ENCODE measurements at places on chromosomes 1 and 21.

DNA sequence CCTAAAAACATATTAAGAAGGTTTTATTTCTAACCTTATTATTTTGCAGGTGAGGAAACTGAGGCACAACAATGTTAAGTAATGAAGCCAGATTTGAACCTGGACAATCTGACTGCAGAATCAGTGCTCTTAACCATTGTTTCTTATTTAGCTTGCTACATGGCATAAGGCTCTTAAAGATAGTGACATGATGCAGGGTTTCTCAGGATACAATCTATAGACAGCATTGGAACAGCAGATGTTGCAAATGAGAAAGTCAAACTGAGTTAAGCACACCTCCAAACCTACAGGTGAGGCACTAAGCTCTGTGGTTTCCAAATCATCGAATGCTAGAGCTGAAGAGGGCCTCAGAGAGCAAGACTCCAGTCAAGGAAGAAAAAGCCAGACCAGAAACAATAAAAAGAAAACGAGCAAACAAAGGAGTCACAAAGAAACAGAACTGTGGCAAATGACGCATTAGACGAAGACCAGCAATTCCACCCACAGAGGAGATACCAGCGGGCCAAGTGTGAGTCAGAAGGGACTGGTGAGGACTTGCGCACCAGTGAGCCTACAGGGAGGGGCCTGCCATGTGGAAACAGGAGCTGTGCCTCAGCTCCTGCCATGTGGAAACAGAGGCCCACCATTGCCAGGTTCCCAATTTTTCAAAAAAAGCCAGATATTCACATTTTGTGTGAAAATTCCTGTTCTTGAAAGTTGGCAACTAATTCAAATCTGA lies 14.4 kb downstream of the CD58 start:
- DNase-seq = no peak

GRCh38 chr21:38151021-38151645 lies 105.7 kb upstream of the KCNJ15 start:
- DNase-seq = no peak

GRCh38 chr1:104856518-104856917 lies 1106.8 kb downstream of the AMY1C start:
- no peak for DNase-seq

- no peak for DNase-seq
Measured at GRCh38 chr1:240515505-240515904, 96.5 kb downstream of the GREM2 start.

DNA sequence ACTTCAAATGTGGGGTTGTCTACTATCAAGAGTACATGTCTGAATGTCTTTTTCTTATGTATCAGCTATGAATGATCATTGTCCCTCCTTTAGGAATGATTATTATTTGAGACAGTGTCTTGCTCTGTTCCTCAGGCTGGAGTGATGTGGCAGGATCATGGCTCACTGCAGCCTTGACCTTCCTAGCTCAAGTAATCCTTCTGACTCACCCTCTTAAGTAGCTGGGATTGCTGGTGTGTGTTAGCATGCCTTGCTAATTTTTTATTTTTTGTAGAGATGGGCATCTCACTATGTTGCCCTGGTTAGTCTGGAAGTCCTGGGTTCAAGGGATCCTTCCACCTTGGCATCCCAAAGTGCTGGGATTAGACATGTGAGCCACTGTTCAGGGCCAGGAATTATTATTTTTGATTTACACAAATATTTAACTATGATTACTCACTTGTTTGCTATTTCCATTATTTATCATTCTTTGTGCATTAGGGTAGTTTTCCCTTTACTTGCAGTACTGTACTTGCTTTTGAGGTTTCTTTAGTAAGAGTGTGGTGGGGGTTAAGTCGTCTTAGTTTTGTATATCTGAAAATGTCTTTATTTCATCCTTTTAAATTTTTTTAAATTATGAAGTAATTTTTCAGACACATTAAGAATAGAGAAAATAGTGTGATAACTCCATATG lies 12.8 kb downstream of the S100A7 start:
- no peak for DNase-seq

DNA sequence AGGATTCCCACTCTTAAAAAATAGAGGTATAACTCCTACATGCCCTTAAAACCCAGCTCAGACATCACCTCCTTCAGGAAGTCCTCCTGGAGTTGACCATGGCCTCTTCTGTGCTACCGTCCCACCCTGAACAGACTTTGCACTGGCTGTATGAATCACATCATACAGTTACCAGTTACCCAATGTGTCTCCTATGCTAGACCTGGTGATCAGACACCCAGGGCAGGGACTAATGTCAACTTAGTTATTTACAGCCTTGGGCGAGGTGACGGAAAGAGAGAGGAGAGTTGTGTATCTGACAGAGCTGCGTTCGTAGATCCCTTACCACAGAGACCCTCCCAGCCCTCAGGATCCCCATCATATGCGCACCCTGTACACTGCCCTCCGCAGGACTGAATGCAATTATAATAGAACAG lies 72.7 kb downstream of the SLC66A1 start:
- no peak for DNase-seq

GRCh38 chr1:201933840-201934430 lies 12.4 kb downstream of the LMOD1 start:
- DNase-seq = no peak

DNA sequence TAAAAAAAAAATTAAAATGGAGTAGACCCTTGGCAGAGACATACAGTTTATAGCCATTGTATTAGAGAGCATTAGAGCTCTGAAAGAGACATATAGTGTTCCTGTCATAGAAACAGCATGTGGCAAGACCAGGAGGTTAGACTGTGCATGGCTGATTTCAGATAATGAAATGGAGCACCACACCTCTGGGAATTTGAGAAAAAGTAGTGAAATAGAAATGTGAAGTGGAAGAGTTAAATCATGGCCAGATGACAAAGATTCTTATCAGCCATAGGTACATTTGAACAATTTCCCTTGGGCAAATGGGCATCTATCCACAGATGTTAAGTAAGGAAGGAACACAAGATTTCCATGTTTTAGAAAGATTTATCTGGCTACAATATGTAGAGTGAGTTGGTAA lies 1083.1 kb downstream of the PLA2G4A start:
- no peak for DNase-seq

DNA sequence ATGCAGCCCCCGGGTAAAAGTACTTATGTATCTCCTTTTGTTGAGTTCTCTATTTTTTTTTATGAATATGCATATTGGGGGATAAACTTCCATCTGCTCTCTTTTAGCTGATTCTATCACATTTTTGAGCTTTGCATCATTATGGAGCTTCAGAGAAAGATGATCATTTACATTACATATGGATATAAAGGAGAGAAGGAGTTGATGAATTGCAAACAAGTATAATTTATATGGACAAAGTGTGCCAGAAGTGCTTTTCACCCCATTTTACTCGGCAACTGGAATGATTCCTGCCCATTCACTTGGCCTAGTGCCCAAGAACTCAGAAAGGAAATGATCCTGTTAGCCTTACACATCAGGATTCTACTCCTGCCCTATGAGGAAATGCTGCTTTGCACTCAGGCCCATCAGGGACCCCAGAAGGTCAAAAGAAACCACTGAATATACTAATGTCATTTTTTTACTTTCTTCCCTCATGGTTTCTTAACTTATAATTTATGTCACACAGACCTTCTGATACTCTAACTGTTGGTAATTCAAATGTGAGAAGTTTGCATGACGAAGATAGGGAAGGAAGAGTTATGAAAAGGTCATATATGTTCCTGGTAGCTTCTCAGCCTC lies 65.6 kb downstream of the SAMSN1 start:
- no peak for DNase-seq

DNA sequence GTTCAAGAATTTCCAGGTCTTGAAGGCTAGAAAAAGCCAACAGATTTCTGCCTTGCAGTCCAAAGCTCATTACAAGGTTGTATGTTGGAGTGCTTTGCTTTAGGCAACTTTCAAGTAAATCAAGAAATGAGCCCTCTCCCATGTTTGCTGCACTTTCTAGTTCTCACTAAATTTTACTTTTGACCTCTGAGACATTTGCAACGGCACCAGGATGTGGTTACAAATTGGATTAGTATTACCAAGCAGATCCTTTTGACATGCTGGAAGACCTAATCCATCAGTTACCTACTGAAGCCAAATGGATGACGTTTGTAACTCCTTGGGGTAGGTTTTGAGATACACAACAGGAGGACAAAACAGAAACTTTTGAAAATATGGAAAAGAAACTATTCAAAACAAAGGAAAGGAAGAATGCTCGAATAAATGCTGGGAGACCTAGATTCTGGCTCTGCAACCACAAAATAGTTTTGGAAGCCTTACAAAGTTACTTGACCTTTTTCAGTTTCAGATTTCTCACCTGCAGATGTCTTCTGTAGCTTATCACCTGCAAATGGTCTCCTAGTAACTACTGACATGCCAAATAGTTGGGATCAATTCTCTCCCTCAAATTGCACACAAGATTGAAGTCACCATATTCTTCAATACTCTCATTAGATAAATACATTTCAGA lies 251.7 kb upstream of the ADGRL2 start:
- DNase-seq = no peak

- no peak for DNase-seq
Measured at GRCh38 chr1:226956942-226957713, 17.0 kb downstream of the COQ8A start.

DNA sequence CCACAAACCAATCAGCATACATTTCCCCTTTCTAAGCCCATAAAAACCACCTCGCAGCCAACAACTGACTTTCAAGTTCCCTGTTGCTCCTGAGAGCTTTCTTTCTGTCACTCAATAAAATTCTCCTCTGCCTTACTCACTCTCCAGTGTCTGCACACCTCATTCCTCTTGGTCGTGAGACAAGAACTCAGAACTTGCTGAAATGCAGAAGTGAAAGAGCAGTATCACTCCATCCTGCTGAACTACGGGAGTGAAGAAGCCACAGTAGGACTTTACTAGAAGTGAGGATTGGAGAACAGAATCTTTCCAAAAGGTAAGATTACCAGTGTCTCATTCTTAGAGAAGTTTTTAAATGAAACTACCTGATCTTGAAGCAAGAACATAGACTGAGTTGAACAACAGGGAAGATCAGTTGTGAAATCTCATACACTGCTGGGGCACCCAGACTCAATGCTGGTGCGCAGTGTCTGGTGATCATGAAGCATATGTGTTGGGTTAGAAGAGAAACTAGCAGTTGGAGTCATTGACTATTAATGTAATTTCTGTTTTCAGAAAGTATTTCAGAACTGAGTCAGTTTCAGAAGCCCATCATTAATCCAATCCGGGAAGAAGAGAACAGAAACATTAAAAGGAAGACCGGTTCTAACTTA lies 726.9 kb upstream of the TMPRSS15 start:
- no peak for DNase-seq

- no peak for DNase-seq
Measured at GRCh38 chr1:204320382-204320804, 39.3 kb downstream of the PLEKHA6 start.

DNA sequence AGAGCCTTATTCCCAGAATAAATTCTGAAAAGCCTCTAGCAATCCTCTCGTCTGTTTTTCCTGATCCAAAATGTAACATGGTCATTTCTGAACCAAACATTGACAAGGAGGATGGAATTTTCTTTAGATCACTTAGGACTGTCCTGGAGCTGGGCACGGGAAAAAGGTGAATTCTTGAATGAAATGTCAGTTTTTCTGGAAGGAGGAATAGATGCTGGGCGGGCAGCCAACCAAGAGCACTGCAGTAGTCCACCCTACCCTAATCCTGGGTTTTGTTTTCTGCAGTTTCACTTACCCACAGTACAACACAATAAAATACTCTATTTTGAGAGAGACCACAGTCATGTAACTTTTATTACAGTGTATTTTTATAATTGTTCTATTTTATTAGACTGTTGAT lies 20.9 kb downstream of the RIT1 start:
- DNase-seq = no peak

- DNase-seq = peak; percentile 71
Measured at GRCh38 chr1:45014321-45015028, 2.4 kb downstream of the UROD start.

GRCh38 chr1:162059721-162060120 lies 9.8 kb upstream of the NOS1AP start:
- no peak for DNase-seq

DNA sequence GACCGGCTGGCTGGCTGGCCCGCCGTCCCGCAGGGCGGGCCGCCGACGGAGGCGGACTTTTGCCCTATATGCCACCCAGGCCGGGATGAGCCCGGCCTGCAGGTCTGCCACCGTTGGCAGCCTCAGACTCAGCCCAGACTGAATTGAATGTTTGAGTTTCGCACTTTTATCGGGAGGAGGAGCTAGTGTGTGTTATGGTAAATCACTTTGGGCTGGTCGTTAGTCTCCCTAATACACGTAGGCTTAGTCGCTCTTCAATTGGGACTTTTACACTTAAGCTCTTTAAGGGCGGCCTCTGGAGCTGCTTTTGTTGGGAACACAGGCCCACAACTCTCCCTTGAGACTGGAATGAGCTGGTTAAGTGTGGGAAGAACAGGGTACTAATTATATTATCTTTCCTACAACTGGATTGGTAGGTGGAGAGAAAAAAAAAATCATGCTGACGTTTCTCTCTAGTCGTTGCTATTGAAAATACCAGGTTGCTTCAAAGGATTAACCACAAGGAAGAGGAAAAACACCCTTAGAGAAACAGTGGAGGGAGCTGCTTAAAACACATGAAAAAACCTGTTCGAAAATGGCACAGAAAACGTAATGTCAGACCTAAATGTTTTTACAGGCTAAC lies 1.4 kb upstream of the IRF2BP2 start:
- peak; percentile 86 for DNase-seq

- DNase-seq = no peak
Measured at GRCh38 chr1:76170513-76170912, 96.0 kb downstream of the ST6GALNAC3 start.

DNA sequence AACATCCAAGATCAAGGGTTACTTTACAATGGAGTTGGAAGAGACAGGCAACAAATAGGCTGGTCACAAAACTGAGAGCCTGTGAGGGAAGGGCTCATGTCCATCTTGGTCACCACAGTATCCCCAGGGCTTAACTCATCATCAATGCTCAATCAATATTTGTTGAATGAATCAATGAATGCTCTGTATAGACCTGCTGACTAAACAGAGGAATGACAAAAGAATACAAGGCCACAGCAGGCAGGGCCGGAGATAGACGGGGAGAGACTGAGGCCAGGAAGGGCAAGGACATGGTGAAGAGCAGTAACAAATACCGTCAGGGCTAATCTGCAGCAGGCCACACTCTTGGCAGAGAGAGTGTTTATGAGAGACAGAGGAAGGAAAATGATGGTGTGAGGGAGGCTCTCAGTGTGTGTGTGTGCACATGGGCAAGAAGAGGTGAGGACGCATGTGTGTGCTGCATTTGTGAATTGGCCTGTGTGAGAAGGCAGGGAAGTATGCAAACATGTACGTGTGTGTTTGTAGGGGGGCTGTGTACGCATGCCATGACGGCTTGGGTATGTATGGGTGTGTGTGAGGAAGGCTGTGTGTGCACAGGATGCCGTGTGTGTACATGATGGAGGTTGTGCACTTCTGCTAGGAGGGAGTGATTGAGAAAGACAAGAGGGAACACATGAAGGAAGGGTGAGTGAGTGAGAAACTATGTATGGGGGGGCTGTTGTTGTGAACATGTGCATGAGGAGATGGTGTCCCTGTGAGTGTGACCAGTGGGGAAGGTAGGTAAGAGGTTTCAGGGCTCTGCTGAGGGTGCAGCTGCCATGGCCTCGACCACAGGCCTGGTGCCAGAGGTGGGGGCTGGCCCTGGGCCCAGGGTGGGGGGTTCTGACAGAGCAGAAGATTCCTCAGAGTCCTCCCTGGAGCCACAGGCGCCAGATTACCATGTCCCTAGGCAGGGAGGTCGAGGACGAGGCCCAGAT lies 15.4 kb downstream of the AHDC1 start:
- DNase-seq = no peak

Data from iPS DF 19.7 (cell line).